Thyroid gland (tissue), 4 donors: ENCODE measurements at places on chromosomes 7 and 10. TPM values are rescaled to one million over a fixed set of nuclear protein-coding genes. Genes with fewer than 3 reads are reported as not detected.

GRCh38 chr10:13399752-13400151 lies 51.7 kb upstream of the SEPHS1 start:
- DNase-seq, result no peak
- peaks cover 3% of the 10 kb centered on the region for H3K4me1 ChIP-seq
- no peak overlapping the region for H3K4me3 ChIP-seq
- no peaks in the 10 kb centered on the region for H3K27me3 ChIP-seq
- H3K36me3 ChIP-seq, result no peaks in the 10 kb centered on the region

The HIBADH gene
- 73.7 TPM for total RNA-seq

GRCh38 chr7:122914812-122915211 lies 28.6 kb upstream of the CADPS2 start:
- no peaks in the 10 kb centered on the region for H3K36me3 ChIP-seq
- DNase-seq, result no peak
- H3K4me1 ChIP-seq, result no peaks in the 10 kb centered on the region
- no peak overlapping the region for H3K27ac ChIP-seq

DNA sequence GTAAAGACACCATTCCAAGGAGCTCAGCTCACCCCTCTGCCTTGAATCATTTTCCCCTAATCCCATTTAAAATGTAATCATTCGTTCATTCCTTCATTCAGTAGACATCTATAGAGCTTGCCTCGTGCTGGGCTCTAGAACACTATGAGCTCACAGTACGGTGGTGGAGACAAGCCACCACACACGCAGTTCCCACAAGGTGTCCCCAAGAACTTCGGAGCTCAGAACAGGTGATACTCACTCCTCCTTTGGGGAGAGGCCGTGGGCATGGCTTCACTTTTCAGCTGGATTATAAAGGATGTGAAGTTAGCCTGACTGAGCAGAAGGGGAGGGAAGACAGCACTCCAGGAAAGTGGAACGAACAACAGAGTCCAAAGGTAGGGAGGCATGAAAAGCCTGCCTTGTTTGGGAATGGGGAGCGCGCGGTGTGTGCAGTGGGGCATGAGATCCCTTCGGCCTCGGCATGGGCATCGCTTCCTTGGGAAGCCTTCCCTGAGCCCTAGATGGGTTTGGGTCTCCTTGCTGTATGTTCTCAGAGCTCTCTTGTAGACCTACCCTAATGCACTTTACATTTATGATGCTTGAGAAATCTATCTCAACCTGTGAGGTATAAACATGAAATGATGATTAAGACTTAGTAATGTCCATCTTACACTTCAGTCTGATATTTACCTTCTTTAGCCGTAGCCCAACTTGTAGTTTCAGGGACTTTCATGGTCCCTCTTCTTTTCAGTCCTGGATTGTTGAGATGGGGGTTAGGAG lies 809 bp upstream of the OGA start:
- peak; percentile 43 for DNase-seq
- H3K4me1 ChIP-seq, result peaks cover 17% of the 10 kb centered on the region
- no peak overlapping the region for H3K4me3 ChIP-seq
- no peaks in the 10 kb centered on the region for H3K27me3 ChIP-seq

DNA sequence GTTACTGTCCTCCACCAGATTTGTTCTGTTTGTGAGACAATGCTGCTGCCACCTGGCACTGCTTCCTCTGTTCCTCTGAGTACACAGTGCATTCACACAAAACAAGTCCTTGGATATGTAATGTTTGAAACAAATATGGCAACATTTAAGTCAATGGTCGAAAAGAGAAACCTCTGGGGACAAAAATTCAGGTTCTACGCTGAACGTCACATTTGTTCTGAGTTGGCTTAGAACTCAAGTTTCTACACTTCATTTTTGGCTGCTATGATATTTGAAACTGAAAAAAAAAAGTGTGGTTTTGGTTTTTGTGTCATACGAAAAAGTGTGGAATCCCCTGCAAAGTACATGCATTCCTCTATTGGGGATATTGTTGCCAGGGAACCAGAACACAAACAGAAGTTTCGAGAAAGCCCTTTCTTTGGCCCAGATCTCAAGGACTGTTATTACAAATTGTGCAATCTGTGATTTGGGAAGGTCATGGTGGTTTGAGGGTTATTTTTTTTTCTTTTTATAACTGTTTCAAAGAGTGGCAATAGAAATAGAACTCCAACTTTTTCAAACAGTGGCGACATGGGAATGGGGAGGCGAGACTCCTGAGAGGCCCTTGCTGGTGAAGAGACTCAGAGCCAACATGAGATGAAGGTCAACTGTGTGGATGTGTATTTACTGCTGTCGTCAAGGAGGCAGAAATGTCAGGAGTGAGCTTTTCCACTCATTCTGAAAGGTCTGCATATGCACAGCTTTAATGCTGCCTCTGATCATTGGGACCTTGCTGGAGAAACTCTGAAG lies 127.5 kb downstream of the CUBN start:
- H3K27me3 ChIP-seq, result no peaks in the 10 kb centered on the region
- DNase-seq, result peak; percentile 44
- no peak overlapping the region for H3K4me3 ChIP-seq
- H3K36me3 ChIP-seq, result no peaks in the 10 kb centered on the region
- H3K4me1 ChIP-seq, result peaks cover 64% of the 10 kb centered on the region

DNA sequence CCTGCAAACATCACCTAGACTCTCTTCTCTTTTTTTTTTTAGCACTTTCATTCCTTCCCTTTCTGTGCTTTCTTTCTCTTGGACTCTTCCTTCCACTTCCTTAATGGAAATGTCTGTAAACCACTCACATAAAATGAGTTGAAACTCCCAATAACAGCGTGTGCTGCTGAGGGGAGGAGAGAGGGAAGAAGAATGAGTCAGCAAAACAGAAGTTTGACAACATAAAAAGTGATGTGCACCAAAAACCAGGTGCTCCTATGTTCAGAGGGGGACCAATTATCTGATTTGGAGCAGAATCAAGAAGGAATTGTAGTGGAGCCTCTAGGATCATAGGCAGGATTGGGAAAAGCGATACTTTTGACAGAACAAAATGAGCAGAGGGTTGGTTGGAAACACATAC lies 712.1 kb upstream of the IGFBP3 start:
- H3K27ac ChIP-seq, result no peak overlapping the region
- no peak overlapping the region for H3K4me3 ChIP-seq
- DNase-seq, result no peak
- no peaks in the 10 kb centered on the region for H3K4me1 ChIP-seq

DNA sequence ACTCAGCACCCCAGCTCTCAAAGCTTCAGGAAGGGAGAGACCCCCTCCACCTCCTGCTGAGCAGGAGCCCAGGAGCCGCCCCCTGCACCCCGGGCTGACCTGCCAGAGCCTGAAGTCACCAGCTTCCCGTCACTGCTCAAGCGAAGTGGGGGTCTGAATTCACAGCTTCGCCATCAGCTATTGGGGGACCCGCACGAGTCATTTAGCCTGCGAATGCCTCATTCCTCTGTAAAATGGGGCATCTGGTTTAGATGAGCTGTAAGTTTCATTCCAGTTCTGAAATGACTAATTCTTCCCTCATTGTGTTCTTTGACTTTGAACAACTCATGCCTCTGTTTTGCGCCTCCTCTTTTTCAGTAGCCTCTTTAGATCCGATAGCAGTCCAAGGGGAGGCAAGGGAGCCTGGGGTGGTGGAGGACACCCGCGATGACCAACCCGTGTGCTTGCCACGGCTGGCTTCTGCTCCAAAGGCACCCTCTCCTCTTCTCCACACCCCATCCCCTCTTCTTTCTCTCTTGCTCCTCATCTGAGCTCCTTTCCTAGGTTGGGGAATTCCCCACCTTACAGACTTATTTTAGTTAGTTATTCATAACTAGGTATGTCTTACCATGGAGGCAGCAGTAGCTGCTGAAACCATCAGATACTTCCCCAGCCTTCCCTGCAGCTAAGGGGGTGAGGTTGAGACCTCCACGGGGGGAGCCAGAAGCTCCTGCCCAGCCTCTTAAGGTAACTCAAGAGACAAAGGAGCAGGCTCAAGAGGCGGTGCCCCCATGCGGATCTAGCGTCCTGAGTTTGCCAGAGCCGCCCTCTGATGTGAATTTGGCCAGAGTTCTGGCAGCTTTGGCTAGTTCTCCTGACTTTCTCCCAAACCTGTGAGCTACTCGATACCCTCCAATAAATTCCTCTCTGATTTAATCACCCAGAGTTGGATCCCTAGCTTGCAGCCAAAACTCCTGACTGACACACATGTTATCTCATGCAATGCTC lies 47.7 kb downstream of the RBM17 start:
- H3K4me1 ChIP-seq, result no peaks in the 10 kb centered on the region
- H3K27ac ChIP-seq, result no peak overlapping the region
- H3K27me3 ChIP-seq, result no peaks in the 10 kb centered on the region
- no peaks in the 10 kb centered on the region for H3K36me3 ChIP-seq
- no peak overlapping the region for H3K4me3 ChIP-seq

The ZNF655 gene
- 121 TPM for total RNA-seq

GRCh38 chr7:151925446-151926335 lies 30.6 kb upstream of the GALNTL5 start:
- peak; percentile 25 for DNase-seq
- no peaks in the 10 kb centered on the region for H3K36me3 ChIP-seq
- H3K27ac ChIP-seq, result no peak overlapping the region
- H3K4me3 ChIP-seq, result no peak overlapping the region

The SPAM1 gene
- total RNA-seq, result not detected

The INSIG1 gene
- 79.4 TPM for total RNA-seq

DNA sequence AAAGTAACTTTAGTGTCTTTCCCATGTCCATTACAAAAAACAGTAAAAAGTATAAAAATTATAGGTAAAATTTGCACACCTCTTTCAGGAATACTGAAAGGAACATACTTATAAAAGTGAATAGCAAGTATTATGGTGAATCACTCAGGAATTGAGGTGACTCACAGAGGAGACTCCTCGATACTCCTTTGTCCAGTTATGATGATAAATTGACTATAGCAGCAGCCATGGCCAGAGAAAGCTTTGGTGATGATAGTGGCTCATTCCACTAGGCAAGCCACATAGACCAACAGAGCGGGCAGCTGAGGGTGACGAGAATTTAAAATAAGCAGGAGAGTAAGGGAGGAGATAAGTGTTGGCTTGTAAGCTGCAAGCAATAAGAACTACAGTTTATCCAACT lies 1231.1 kb upstream of the CELF2 start:
- DNase-seq, result no peak
- no peaks in the 10 kb centered on the region for H3K36me3 ChIP-seq
- no peak overlapping the region for H3K4me3 ChIP-seq
- H3K4me1 ChIP-seq, result no peaks in the 10 kb centered on the region
- H3K27me3 ChIP-seq, result no peaks in the 10 kb centered on the region
